ENCODE measurements at places on chromosomes 7 and 10. TPM values are rescaled to one million over a fixed set of nuclear protein-coding genes. Genes with fewer than 3 reads are reported as not detected.

- H3K36me3 ChIP-seq: no peaks in the 10 kb centered on the region
- no peaks in the 10 kb centered on the region for H3K27me3 ChIP-seq
- no peak overlapping the region for H3K27ac ChIP-seq
- no peak overlapping the region for H3K4me3 ChIP-seq
- H3K4me1 ChIP-seq: no peaks in the 10 kb centered on the region
Observed at GRCh38 chr7:29494350-29494749, 69.3 kb upstream of the PRR15 start.

GRCh38 chr7:101134399-101134980, 7.6 kb downstream of the SERPINE1 start:
- DNase-seq: no peak
- H3K27ac ChIP-seq: no peak overlapping the region
- no peaks in the 10 kb centered on the region for H3K36me3 ChIP-seq
- H3K27me3 ChIP-seq: no peaks in the 10 kb centered on the region

DNA sequence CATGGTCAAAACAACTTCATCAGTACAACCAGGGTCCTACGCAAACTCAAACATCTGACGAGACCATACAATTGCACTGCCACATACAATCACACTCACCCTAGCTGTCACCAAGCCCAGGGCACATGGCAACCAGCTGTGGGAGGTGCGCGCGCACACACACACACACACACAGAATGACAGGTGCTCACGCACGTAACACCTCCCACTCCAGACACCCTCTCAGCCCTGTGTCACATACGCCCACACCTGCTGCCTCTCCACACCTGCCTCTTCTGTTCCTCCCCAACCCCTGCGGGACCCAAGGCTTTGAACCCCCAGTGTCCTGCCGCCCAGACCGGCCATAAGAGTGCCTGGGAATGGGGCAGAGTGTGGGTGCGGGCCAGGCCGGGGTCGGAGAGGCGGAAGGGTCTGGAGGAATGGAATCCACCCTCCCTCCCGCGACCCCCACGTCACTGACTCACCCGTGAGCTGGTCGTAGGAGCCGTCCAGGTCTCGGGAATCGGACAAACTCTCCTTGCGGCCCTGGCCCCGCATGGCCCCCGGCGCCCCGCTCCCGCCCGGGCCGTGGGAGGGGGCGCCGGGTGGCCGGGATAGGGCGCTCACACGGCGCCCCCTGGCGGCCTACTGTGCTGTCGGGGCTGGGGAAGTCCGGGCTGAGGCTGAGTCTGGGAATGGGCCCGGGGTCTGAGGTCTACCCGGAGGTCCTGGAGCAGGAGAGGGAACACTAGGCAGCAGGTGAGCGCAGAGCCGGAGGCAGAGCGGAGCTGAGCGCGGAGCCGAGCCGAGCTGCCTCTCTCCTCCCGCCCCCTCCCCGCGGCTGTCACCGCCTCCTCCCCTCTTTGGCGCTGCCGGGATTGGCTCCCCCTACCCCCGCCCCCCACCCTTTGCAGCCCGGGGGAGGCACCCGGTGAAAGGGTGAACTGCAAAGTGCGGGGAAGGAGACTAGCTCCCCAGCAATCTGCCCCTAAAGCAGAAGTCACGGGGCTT, at the start of gene KCNIP2:
Gene KCNIP2, minus strand, starts transcription at position 769 of the 990 bp plus-strand sequence. Its CDS starts 232 bp downstream, at position 537.
- peak within 1 kb of the TSS; percentile 59 for H3K4me3 ChIP-seq
- no peaks in the 10 kb centered on the region for H3K36me3 ChIP-seq
- peaks cover 32% of the 10 kb centered on the region for H3K4me1 ChIP-seq
- no peaks in the 10 kb centered on the region for H3K27me3 ChIP-seq
- H3K27ac ChIP-seq: no peak within 1 kb of the TSS

GRCh38 chr7:85773116-85773728, 586.4 kb upstream of the SEMA3D start:
- no peaks in the 10 kb centered on the region for H3K27me3 ChIP-seq
- DNase-seq: no peak
- no peaks in the 10 kb centered on the region for H3K36me3 ChIP-seq
- no peaks in the 10 kb centered on the region for H3K4me1 ChIP-seq

GRCh38 chr7:55286666-55287065, 78.5 kb upstream of the LANCL2 start:
- no peaks in the 10 kb centered on the region for H3K27me3 ChIP-seq
- H3K36me3 ChIP-seq: no peaks in the 10 kb centered on the region
- no peak overlapping the region for H3K4me3 ChIP-seq
- DNase-seq: no peak
- H3K4me1 ChIP-seq: peaks cover 12% of the 10 kb centered on the region
- no peak overlapping the region for H3K27ac ChIP-seq

TRIM4 gene
- total RNA-seq: 20.9 TPM

HNRNPF gene
- 160 TPM for total RNA-seq

LIPK gene
- not detected for total RNA-seq

DNA sequence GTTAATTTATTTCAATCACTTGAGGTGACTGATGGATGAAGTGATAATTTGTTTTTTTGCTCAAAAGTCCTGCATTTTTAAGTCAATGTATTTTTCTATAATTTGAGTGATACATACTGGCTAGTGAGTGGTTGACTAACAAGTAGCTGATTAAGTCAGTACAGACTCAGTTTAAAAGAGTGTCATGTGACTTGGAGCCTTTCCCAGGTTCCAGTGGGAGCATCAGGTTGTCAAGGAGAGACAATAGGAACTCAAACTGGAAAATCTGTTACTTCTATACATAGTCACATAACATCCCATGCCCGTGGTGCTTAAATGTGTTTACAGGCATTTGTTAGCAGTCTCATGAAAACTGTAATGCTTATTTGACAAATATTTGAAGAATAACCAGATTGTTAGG, 154.7 kb downstream of the ANK3 start:
- H3K4me1 ChIP-seq: peaks cover 92% of the 10 kb centered on the region
- H3K4me3 ChIP-seq: no peak overlapping the region
- H3K36me3 ChIP-seq: no peaks in the 10 kb centered on the region

DNA sequence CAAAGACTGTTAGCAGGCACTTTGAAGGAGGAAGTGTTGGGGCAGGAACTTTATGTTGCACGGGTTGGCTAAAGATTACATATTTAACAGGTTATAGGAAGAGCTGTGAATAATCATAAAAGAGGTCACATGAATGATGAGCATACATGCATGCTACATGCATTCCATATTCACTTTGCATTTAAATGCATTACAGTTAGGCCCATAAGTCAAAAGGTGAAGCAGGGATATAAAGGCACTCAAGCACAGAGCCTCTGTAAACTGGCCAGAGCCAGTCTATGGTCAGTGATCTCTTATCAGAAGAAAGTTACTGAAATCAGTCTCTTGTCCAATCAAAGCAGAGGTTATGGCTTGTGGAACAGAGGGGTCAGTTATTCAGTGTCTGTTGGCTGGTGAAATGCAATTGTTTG, 7.3 kb upstream of the ANKRD7 start:
- no peaks in the 10 kb centered on the region for H3K36me3 ChIP-seq
- no peaks in the 10 kb centered on the region for H3K27me3 ChIP-seq
- DNase-seq: no peak
- H3K4me3 ChIP-seq: no peak overlapping the region
- peaks cover 13% of the 10 kb centered on the region for H3K4me1 ChIP-seq
- no peak overlapping the region for H3K27ac ChIP-seq

- no peak overlapping the region for H3K4me3 ChIP-seq
- no peaks in the 10 kb centered on the region for H3K27me3 ChIP-seq
- no peaks in the 10 kb centered on the region for H3K4me1 ChIP-seq
- DNase-seq: no peak
- no peak overlapping the region for H3K27ac ChIP-seq
Observed at GRCh38 chr10:1249142-1249920, 193.1 kb downstream of the WDR37 start.

All from Karpas-422 (cell line).